ENCODE measurements at places on chromosomes 13 and 19. TPM values are rescaled to one million over a fixed set of nuclear protein-coding genes. Genes with fewer than 3 reads are reported as not detected.

Gene KLK12
- total RNA-seq = not detected

Gene IGFL4
- total RNA-seq = 0.14 TPM

Gene FLT1
- 94.3 TPM for total RNA-seq

Gene POLR1D
- 54.8 TPM for total RNA-seq

Gene CEACAM4
- not detected for total RNA-seq

Gene ZNF765
- total RNA-seq = 7.4 TPM

Gene TEX26
- total RNA-seq = not detected

Gene GSX1
- not detected for total RNA-seq

Gene SLC1A6
- not detected for total RNA-seq

Gene NLRP9
- not detected for total RNA-seq

Gene IGFLR1
- total RNA-seq = 0.66 TPM

Gene PALM3
- not detected for total RNA-seq

Measured in placental pericyte (primary cell).